Fibroblast of upper back skin (primary cell): ENCODE measurements at places on chromosomes 4 and X.

DNA sequence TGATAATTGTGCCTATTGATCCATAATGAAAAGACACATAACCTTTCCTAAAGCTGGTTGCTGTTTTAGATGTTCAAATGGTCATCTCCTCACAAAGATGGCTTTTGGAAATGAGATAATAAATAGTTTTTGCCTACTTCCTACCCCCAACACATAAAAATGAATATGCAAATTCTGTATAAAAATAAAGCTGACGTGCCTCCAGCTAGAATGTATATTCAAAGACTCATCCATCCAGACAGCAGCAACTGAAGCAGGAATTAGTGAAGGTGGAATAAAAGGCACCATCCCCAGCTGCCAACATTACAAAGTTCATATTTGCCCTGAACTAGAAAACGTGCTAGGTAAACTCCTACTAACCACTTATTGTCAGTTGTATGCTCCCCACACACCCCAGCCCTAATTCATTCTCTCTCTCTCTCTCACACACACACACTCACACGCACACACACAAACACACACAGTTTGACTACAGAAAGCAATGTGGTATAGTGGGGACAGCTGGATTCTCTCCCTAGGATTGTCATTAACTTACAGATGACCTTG, 53.6 kb downstream of the PCDH19 start:
- DNase-seq = no peak

DNA sequence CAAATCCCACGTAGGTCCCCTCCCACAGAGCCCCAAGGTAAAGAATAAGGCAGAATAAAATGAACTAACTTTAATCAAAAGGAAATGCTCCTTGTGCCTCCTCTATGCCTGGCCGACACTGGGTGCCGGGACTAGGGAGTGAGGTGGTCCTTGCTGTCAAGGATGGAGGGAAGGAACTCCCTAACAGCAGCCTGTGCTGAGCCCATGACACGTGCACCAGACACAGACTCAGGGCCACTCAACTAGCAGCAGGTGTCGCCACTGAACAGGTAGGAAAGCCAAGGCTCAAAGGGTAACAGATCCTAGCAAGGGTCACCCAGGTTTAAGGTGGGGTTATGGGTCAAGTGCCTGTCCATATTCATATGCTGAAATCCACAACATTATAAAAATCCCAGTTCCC, 29.2 kb downstream of the MSX1 start:
- no peak for DNase-seq

DNA sequence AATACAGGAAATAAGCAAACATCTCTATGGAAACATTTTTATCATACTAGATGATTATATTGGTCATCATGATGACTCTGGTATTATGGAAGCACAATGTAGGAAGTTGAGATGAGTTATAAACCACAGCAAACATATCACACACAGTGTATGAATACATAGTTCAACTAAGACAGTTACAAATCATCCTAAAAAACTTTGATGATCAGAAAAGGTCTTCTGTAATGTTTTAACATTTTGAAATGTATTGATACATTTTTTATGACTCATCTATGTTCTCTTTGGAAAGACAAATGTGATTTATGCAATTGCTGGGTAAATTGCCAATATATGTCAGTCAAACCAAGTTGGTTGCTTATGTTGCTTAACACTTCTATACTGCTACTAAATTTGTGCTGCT, 4.8 kb downstream of the CXCL3 start:
- DNase-seq = peak; percentile 63

DNA sequence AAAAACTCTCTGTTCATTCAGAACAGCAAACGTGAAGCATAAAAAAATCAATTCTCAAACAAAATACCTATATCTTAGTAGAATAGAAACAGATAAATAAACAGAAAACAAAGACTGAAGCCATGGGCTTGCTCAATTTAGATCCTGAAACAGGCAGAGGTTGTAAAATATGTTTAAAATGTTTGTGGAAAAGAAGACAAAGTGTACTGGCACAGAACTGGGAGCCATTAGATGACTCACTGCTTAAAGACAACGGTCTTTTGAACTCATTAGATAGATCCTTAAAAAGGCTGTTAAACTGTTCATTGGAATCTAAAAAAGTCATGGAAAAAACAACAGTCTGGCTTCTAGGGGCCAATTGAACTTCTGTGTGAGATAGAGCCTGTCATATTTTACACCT, 247.0 kb upstream of the NDST4 start:
- no peak for DNase-seq

- DNase-seq = peak; percentile 82
These were observed 2.3 kb downstream of the MAML3 start for GRCh38 chr4:140151699-140152012.

GRCh38 chr4:73181231-73181630, 77.4 kb downstream of the ANKRD17 start:
- DNase-seq = no peak

DNA sequence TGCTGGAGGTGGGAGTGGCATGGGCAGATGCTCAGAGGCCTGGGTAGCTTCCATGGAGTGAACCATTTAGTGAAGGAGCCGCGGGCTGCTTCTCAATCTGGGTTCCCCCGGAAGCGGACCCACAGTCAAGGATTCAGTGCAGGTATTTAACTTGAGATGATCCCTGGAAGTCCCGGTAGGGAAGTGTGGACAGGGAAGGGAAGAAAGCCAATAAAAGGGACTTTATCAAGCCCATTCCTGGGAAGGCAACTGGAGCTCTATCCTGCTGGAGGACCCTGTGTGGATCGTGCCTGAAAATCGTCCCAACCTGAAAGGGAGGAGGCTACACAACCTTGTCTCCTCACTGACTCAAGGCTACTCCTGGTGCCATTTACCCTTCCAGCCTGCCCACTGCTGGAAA, 76.9 kb downstream of the DHX15 start:
- DNase-seq = no peak

DNA sequence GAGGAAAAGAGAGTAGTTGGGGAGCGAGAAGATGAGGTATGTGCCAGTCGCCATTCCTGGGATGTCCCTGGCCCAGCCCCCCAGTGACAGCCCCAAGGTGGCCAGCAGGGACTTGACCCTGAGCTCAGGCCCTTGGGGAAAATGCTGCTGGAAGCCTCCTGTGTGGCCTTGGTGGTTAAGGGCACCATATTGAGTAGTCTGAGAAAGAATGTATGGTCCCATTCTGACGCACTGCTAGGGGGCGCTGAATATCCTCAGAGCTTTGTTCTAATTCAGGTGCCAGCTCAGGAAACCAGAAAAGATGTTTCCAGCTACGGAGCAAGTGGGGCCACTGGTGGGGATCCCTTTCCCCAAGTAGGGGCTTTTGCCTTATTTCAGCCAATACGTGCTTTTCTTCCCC, 14.0 kb upstream of the UBA6 start:
- no peak for DNase-seq

GRCh38 chr4:52576326-52576725, 82.8 kb downstream of the USP46 start:
- DNase-seq = no peak

- DNase-seq = peak; percentile 72
These were observed 52.9 kb downstream of the TRIM2 start for GRCh38 chr4:153257151-153257620.

GRCh38 chr4:179595671-179596410, 2153.6 kb upstream of the AGA start:
- DNase-seq = peak; percentile 41

DNA sequence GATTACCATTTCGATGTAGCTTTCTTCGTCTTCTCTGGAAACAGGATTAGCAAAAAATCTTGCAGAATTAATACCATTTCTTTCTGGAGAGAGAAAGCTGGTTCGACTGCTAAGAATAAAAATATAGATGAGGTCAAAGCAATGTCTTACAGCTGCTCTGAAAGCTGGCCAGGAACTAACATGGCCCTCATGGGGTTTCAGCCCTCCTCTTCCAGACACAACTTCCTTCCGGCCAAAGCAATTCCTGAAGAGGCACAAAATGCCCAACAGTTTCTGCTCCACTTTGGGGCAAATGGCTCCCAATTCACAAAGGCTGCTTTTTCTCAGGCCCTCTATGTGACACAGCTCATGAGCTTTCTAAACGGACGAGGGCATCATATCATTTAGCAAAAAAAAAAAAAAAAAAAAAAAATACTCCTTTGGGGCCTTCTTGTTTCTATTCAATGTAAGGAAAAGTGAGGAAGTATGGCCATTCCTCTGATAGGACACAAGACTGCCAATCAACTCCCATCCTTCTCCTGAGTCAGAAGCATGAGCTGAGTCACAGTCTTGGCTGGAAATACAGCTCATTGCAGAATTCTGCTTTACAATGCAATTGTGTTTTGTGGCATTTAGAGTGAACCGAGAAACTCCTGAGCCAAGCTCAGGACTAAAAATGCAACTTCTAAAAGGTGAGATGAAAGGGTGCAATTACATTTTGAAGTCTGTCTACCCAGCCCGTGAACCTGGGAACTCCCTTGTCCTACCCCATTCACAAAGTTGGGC, 42.7 kb upstream of the CTAG2 start:
- peak; percentile 83 for DNase-seq
